ENCODE measurements at places on chromosomes 2 and 18.

DNA sequence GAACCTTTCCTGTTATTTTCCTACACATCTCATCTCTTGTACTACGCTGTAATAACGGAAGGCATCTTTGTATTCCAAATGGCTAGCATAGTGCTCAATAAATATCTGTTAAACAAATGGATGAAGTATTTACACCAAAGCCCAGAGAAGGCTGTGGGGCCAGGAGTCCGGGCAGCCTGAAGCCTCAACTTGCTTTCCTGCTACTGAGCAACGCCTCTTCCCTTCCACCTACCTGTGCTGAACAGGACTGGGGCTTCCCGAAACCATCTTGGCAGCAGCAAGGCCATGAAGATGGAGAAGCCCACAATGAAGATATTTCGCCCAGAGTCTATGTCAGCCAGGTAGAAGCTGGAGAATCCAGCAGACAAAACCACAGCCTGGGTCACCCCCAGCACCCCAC lies 2.5 kb upstream of the NHEJ1 start:
- no peaks in the 10 kb centered on the region for H3K27me3 ChIP-seq
- no peaks in the 10 kb centered on the region for H3K36me3 ChIP-seq
- no peak overlapping the region for H3K27ac ChIP-seq
- no peak for DNase-seq
- H3K4me3 ChIP-seq: no peak overlapping the region
- H3K4me1 ChIP-seq: peaks cover 26% of the 10 kb centered on the region

DNA sequence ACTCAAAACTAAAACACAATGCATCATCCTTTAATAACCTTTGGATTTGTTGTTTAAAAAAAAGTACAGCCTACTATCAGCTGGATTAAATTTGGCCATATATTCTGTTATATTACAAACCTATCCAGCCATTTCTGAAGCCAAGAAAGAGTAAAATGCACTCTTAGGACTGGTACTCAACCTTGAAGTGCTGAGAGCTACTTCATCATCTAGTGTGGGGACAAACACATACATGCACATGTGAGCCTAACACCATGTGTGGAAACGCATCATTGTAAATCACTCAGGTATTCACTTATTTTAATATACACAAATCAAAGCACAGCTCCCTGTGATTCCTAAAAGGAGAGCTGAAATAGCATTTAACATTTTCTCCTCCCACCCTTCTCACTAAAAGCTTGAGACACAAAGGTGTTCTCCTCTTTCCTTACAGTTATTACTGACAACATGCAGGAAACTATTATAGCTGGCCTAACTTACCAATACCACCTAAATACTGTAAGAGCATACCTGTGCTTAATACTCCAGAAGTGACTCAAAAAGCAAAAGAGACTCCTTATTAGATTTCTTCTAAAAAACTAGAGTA lies 7.5 kb downstream of the BAZ2B start:
- no peaks in the 10 kb centered on the region for H3K36me3 ChIP-seq
- H3K4me1 ChIP-seq: peaks cover 38% of the 10 kb centered on the region
- H3K27me3 ChIP-seq: no peaks in the 10 kb centered on the region
- no peak overlapping the region for H3K4me3 ChIP-seq

DNA sequence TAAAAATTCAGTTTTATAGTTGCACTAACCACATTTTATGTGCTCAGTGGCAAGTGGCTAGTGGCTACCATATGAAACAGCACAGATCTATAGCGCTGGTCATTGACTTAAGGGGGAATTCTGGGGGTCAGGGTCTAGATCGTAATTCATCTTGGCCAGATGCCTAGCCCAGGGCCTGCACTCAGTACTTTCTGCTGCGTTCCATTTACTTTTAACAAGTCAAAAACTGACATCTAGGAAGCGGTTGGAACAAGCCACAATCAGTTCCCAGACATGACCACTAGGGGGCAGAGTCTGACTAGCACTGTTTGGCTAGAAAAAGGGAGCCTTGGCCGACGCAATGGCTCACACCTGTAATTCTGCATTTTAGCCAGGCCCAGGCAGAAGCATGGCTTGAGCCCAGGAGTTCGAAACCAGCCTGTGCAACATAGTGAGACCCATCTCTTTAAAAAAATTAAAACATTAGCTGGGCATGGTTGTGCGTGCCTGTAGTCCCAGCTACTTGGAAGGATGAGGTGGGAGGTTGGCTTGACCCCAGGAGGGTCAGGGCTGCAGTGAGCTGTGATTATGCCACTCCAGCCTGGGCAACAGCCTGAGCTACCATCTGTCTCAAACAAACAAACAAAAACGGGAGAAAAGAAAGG lies 9.0 kb upstream of the TMBIM1 start:
- no peaks in the 10 kb centered on the region for H3K36me3 ChIP-seq
- no peaks in the 10 kb centered on the region for H3K27me3 ChIP-seq
- H3K27ac ChIP-seq: no peak overlapping the region
- no peak overlapping the region for H3K4me3 ChIP-seq

DNA sequence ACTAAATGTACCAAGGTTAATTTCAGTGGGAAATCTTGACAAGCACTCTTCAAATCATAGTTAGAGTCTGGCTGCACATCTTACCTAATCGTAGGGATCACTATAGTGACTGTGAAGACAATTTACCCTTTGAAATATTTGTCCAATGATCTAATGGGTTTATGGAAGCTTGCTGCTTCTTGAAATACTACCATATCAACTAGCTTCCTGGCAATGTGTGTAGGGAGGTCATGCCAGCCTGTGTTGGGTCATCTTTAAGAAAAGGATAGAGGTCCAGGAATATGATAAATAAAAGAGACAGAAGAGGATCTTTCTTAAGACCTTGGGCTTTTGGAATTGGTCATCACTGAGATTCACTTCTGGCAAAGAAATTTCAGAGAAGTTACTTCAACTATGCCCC lies 84.4 kb downstream of the POLE4 start:
- DNase-seq: no peak
- no peaks in the 10 kb centered on the region for H3K36me3 ChIP-seq
- peaks cover 12% of the 10 kb centered on the region for H3K4me1 ChIP-seq
